ENCODE measurements at places on chromosomes 1 and 21.

DNA sequence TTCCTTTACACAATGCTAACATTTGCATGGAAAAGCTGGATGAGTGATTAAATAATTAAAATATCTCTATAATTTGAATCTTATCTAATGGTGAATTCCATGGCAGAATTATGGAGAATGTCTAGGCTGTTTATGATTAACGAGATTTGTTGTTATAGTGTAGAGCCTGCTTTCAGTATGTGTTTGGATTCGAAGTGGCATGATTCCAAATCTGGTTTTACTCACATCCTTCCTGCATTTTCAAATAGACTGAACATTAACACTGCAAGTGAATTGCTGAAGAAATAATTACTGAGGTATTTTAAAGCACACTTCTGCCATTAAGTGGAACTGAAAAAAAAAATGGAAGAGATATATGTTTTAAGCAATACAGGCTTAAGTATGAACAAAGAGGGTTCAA lies 5.1 kb upstream of the NEK7 start:
- DNase-seq, result no peak

- no peak for DNase-seq
Observed at GRCh38 chr1:59699227-59699847, 115.4 kb upstream of the HOOK1 start.

DNA sequence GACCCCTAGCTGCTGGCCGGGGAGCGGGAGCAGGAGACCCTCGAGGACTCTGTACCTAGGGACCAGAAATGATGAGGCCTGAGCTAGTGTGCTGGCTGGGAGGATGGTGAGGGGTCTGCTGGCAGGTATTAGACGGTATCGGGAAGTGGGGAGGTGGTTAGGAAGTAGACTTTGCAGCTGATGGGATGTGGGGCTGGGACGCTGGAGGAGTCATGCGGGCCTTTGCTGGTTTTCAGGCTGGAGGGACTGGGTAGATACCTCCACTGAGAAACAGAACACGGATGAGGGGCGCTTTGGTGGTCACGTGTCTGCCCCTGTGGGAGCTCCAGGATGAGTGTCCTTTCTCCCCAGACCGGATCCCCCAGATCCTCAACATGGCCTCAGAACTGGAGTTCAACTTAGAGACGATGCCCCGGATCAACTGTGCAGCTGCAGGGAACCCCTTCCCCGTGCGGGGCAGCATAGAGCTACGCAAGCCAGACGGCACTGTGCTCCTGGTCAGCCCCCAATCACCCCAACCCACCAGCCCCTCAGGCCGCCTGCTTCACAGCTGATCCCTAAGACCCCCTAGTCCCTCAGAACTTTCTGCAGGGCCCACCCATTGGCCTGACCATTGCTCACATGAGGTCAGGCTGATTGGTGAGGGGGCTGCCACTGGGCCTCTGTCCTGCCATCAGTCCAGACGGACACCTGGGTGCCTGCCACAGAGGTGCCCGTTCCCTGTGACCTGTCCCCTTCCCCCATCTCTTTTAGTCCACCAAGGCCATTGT lies 8.0 kb downstream of the TIE1 start:
- no peak for DNase-seq

GRCh38 chr1:30707412-30708360 lies 15.7 kb downstream of the MATN1 start:
- no peak for DNase-seq

DNA sequence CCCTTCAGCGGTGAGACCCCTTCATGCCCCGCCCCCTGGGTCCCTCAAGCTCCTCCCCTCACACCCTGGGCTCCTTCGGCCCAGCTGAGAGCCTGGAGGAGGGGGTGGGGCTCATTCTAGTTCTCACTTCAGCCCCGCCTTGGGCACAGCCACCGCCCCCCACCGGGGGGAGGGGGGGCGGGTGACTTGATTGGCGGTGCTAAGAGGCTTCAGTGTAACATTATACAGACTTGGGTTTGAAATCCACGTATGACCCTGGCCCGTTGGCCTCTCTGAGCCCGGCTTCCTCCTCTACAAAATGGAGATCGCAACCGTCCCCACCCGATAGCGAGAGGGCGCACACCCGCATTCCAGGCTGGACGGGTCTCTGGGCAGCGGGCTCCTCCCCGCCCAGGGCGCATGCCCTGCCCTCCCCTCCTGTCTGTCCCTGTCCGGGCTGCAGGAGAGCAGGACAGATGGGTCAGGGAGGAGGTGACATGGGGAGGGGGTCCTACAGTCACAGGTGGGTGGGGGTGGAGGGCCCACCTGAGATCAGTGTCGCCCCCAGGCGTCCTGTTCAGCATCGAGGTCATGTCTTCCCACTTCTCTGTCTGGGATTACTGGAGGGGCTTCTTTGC lies 5.1 kb downstream of the CLCNKB start:
- no peak for DNase-seq

GRCh38 chr1:153728305-153729066 lies 636 bp downstream of the INTS3 start:
- DNase-seq, result no peak

DNA sequence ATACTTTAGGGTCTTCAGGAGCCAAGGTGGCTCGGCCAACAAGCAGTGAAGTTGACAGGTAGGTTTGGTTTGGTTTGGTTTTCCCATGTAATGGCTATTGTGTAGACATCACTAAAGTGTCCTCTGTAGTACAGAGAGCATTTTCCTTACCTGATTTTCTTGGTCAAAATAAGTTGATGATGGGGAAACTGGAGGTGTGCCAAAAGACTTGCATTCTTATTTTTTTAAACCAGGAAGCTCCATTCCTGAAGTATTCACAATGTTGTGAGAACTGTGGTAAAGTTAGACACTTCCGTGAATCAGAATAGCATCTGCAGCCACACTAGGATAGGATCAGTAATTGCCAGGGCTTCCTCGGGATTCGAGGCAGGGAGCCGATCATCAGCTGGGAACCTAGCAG lies 2.9 kb downstream of the ZBTB37 start:
- no peak for DNase-seq

DNA sequence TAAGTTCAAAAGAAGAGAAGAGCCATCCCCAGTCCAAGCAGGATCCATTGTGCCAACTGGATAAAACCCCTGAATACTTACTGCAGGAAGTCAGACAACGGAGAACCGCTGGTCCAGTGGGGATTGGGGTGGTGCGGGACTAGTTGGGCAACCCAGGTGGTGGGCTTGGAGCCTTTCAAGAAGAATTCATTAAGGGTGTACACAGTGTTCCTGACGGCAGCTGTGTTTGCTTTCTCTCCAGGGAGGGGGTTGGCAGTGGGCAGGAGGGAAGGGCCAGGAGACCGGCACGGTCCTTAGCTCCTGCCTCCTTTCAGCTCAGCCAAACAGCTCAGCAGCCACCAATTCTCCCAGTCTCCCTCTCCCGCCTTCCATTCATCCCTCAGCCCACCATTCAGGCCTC lies 7.1 kb upstream of the CDK18 start:
- DNase-seq, result no peak

DNA sequence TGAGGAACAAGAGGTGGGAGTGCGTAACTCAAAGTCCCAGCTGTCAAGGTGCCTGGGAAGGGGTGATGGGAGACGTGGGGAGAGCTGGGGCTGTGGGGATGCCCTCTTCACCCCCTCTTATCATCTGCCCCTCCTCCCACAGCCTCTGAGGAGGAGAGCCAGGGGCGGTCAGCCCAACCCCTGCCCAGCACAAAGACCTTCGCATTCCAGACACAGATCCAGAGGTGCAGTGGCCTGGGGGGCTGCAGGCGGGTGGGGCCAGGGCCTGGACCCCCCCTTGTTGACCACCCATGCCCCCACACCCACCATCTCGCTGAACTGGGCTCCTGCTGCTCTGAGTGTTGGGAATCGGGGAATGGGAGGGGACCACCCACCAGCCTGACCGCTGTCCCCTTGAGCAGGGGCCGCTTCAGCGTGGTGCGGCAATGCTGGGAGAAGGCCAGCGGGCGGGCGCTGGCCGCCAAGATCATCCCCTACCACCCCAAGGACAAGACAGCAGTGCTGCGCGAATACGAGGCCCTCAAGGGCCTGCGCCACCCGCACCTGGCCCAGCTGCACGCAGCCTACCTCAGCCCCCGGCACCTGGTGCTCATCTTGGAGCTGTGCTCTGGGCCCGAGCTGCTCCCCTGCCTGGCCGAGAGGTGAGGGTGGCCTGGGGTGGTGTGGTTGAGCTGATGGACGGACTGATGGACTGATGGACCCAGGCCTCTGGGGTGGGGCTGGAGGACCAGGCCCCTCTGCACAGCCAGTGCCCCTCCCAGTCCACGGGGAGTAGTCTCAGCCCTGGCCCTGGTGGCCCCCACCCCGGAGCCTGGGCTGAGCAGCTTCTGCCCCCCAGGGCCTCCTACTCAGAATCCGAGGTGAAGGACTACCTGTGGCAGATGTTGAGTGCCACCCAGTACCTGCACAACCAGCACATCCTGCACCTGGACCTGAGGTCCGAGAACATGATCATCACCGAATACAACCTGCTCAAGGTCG lies 29.7 kb downstream of the TRIM11 start:
- DNase-seq, result no peak

DNA sequence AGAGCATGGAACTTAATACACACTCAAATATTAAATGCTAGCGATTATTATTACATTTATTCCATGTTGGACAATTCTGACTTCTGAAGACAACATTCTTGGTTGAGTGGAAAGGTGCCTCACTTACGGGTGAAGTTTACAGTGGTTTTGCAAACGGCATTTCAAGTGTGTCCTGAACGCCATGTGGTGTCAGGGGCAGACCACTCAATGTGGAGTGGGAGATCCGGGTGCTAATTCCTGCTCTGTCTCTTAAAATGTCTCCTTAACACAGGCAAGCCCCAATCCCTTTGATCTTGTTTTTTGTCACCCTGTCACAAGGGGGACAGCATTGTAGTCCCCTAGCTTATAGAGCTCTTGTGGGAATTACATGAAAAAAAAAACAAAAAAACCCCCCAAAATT lies 5.6 kb upstream of the TDRD10 start:
- DNase-seq, result no peak

DNA sequence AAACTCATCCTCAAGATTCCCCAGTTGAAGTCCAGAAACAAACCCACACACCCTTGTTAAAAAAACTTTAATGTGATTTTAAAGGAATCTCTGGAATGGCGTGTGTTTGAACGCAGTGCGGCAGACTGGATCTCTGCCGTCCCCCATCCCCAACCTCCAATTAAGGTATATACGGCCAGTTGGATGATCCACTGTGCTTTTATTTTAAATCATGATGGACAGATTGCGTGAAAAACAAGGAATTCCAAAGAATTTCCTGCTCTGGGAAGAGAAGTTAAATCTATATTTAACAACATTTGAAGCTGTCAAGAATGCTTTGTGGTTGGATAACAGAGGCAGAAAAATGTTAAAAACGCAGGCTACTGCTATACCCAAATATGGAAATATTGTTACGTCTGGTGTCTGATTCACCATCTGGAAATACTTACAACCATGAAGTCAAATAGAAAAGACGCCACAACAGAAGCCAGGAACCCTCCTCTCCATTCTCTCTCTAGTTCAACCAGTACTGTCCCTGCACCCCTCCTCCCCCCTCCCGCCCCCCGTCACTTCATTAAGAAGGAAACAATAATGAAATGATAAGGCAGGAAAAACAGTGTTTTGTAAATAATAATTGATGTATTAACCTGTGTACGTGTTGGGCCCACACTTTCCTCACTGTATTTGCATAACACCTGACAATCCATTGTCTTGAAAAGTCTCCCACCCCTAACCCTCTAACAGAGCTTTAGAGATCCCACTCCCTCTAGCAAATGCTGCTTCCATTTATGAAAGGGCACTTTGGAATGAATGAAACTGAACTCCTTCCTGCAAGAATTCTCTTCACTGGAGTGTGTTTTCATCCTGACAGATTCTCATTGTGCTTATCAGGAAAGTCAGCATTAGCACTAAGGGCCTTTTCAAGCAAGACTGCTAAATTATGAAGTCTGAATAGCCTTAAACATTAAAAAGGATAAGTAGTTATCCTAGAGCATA lies 2.0 kb upstream of the CCN1 start:
- no peak for DNase-seq

- DNase-seq, result no peak
Observed at GRCh38 chr1:30908696-30909364, at the start of gene SDC3. SDC3 (minus strand) TSS chr1:30908758; CDS start chr1:30908586, 172 bp downstream.

DNA sequence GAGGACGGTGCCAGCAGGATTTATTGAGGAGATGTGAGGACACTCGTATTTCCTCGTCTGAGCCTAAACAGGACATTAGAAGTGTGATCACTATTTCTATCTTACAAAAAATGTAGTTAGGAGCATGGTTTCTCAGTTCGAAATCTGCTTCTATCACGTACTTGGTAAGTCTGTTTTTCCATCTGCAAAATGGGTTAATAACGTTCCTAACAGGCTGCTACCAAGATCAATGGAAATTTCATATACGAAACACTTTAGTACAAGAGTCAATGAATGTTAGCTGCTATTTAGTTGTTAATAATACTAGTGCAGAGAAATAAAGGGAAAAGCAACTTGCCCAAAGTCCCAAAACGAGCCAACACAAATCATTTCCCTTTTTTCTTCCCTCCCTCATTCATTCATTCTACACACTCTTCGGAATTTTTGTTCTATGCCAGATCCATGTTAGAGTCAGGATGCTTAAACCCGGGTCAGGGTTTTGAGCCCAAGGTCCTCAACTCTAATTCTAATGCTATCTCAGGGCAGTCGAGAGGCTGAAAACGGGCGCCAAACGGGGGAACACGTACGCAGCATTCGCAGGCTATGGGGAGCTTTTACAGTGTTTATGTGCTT lies 608 bp downstream of the SNRNP40 start:
- DNase-seq, result no peak

- no peak for DNase-seq
Observed at GRCh38 chr1:16975838-16976237, 4.6 kb downstream of the MFAP2 start.

DNA sequence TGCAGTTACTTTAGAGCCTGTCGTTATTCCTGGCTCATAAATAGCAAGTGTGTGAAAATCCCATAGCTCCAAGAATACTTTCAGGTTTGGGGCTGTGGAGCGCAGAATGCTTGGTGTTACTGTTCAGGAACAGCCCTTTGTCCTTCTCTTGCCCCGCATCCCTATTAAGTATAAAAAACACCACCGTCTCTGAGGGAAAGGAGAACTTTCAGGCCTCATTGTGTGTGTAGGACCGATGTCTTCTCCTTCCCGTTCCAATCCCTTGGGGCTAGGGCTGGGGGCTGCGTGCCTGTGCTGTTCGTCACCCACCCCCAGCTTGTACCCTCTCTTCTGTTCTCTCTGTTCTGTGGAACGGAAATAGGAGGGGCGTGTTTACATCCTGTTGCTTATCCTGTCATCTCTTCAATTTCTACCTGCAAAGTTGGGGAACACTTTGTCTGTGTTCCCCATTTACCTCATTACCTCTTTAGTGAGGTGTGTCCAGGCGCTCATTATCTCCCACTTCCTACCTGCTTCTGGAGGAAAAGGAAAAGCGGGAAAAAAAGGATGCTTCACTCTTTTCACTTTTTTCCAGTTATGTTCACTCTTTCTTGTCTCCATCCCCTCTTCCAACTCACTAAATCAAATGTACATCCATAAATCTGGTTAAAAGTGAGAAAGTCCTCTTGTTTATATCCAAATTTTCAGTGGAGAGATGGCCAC lies 788 bp upstream of the TXNIP start:
- no peak for DNase-seq

GRCh38 chr21:33128538-33128937 lies 58.6 kb downstream of the OLIG1 start:
- no peak for DNase-seq

GRCh38 chr1:64472805-64473204 lies 2.9 kb downstream of the CACHD1 start:
- DNase-seq, result no peak
